ENCODE measurements at places on chromosomes 1 and 21.

- DNase-seq = peak; percentile 41
Observed at GRCh38 chr21:33894736-33895288, 20.8 kb downstream of the ATP5PO start.

DNA sequence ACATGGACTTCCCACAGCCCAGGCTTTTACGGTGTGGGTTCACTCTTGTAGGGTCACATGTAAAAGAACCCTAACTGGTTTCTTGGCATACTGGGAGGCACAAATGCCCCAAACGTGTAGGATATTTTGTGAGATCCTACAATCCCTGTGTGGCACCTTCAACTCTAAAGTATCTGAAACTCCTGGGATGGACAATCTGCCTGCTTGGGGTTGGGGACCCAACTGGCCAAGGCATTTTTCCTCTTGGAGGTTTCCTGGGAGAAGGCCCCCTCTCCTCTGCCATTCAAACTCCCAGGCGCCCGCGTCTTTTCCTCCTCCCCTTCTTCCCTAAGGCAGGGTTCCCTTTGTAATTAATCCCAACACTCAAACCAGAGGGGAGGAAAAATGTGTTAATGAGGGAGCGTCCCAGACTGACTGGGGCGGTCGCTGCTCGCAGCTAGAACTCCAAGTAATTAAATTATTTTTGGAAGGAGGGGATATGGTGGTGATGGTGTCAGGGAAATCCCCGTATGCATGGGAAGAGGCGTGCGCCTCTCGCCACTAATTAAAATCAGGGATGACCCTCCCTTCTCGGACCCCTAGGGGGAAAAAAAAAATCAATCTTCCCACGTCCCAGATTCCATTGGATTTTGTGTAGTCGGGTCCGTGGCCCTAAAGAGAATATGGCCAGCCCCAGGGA, 681 bp upstream of the VANGL2 start:
- DNase-seq = no peak

DNA sequence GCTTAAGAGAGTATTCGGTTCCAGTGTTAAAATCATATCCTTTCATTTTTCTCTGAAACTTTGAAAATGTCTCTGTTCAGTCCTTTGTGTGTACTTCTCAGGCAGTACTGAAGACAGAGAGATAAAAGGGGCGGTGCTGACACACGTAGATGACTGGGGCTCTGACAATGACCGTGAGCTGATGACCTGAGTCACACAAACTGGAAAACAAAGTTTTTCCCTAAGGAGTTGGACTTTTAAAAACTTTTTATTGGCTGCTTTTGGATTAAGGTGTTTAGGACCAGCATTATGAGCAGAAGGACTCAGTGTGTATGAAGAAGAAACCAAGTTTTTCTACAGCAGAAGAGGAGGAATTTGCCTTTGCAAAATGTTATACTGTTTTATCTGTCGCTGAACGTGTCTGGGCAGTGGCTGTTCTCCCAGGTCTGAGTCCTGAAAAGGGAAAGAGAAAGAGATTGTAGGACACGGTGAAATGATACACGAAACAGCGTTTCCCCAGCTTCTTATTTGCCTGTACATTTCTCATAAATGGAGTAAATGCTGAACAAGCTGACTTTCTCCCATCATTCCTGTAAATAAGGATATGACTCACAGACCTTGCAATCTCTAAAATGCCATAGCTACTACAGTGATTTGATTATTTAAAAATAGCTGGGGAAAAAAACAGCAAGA, 51.5 kb downstream of the MAP3K7CL start:
- peak; percentile 83 for DNase-seq

- no peak for DNase-seq
Observed at GRCh38 chr1:117886101-117886795, 43.2 kb downstream of the GDAP2 start.

- no peak for DNase-seq
Observed at GRCh38 chr1:31696242-31696641, 7.6 kb downstream of the COL16A1 start.

GRCh38 chr1:22983944-22984343, 11.3 kb upstream of the LACTBL1 start:
- DNase-seq = no peak

DNA sequence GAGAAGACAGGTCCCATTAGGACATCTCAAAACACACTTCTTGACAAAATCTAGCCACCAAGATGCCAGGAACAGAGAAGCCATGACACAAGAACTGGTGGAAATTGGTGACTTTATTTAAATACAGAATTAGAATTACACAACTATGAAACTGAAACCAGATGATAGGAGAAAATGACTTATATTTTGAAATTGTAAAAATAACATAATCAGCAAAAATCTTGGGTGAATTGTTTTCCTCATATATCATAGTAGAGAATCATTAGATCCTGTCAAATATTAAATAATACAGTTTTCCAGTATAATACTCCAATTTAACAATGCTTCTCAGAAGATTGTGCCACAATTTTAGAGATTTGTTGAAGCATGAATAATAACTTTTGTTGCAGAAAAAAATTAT, 81.5 kb upstream of the MROH9 start:
- DNase-seq = no peak

DNA sequence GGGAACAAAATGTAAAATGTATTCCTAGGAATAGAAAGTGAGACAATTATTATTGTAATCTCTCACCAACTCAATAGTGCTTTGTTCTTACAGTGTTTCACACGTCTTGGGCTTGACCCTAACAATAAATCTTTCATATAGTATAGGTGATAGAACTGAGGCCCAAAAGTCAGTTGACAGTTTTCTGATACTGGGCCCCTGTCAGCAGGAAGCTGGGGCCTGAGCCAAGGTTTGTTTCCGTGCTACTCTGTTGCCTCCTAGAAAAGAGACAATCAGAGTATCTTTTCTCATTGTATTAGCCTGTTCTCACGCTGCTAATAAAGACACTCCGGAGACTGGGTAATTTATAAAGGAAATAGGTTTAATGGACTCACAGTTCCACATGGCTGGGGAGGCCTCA, 5.0 kb downstream of the RRP1B start:
- DNase-seq = no peak

- no peak for DNase-seq
Observed at GRCh38 chr1:30331415-30332065, 391.8 kb downstream of the MATN1 start.

Data from AG04449 (cell line).